ENCODE measurements at places on chromosomes 5 and 9.

GRCh38 chr9:135612437-135612836 lies 26.9 kb downstream of the GLT6D1 start:
- DNase-seq: no peak

- no peak for DNase-seq
These were observed 34.8 kb downstream of the ENC1 start for GRCh38 chr5:74605759-74606158.

DNA sequence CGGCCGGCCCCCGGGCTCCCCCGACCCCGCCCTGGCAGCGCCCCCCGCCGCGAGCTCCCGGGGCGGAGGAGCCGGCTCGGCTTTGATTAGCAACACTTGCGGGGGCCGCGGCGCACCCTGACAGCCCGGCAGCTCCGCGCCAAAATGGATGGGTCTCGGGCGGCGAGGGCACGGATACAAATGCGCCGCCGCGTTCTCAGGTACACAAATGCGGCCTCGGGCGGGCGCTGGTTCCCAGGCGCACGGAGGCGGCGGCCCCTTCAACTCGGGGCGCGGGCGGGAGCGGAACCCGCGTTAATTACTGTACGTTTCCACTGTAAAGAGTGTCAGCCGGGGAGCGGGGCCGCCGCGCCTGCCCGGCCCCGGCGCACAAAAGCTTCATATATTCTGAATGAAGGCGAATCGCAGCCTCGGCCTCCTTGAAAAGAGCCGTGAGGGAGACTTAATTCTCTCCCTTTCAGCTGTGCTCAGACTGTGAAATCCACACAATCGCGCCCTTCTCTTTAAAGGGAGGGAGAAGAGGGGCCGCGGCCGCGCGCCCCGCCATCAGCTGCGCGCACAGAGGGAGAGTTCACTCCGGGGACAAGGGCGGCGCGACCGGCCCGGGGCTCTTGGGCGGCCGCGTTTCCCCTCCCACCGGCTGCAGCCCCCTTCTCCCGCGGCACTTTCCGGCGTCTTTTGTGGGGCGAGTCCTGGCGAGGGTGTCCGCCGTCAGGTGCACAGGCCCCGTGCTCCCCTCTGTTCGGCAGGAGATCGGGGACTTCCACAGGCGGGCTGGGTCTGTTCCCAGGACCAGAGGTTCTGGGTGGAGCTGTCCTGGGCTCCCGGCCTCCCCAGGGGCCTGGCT lies 27.0 kb downstream of the MSX2 start:
- DNase-seq: no peak

GRCh38 chr9:87267251-87268070 lies 230.2 kb upstream of the DAPK1 start:
- DNase-seq: no peak

- DNase-seq: no peak
These were observed 517.0 kb downstream of the CCDC171 start for GRCh38 chr9:16069671-16070454.

- DNase-seq: no peak
These were observed 139.1 kb upstream of the ADRA1B start for GRCh38 chr5:159777049-159777660.

GRCh38 chr5:172082180-172082579 lies 75.7 kb upstream of the FBXW11 start:
- no peak for DNase-seq

- no peak for DNase-seq
These were observed 2.2 kb upstream of the CANX start for GRCh38 chr5:179696603-179697002.

DNA sequence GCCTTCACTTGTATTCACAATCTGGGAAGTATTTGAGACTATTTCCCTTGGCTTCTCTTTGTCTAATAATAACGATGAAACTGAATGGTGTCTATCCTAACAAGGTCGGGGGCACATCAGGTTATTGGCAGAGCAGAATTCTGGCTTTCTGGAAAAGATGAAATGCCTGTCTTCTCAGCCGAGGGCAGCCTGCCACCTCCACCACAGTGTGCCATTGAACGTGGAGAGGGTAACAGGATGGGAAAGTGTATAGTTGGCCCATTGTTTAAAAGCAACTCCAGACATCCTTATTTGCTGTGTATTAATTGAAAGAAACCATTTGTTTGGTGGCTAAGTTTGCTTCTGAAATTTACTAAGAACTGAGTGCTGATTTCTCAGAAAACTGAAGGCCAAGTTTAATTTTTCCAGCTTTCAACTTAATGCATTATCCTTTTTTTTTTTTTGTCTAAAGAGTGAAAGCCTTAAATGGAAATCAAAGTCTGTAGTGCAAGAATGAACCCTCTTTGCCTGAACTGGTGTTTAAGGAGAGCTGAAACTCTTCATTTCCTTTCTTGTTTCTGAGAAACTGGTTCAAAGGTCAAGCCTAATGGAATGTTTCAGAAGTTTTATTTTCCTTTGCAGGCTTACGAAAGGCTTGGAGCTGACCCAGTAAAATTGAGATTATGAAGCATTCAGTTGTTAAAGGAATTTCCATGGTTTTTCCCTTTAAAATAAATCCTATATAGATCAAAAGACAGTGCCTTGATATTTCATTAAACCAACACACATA lies 563.7 kb upstream of the DAP start:
- DNase-seq: no peak

DNA sequence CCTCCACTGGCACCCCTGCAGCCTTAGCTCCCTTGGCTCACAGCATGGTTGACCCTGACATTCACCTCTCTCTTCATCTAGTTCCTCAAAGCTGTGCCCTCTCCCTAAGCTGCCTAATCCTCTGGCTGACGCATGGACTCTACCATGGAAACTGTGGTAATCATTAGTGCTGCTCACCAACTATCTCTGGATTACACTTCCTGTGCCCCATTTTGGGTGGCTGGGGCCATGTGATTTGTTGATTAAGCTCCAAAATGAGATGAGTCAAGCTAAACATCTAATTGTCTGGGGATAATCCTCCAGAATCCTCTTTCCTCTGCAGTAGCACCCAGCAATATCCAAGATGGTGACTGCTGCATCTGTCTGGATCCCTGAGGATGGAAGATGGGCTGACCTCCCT lies 264.4 kb downstream of the SH3GL2 start:
- DNase-seq: no peak

GRCh38 chr5:6446626-6447309 lies 1.9 kb upstream of the UBE2QL1 start:
- DNase-seq: no peak

DNA sequence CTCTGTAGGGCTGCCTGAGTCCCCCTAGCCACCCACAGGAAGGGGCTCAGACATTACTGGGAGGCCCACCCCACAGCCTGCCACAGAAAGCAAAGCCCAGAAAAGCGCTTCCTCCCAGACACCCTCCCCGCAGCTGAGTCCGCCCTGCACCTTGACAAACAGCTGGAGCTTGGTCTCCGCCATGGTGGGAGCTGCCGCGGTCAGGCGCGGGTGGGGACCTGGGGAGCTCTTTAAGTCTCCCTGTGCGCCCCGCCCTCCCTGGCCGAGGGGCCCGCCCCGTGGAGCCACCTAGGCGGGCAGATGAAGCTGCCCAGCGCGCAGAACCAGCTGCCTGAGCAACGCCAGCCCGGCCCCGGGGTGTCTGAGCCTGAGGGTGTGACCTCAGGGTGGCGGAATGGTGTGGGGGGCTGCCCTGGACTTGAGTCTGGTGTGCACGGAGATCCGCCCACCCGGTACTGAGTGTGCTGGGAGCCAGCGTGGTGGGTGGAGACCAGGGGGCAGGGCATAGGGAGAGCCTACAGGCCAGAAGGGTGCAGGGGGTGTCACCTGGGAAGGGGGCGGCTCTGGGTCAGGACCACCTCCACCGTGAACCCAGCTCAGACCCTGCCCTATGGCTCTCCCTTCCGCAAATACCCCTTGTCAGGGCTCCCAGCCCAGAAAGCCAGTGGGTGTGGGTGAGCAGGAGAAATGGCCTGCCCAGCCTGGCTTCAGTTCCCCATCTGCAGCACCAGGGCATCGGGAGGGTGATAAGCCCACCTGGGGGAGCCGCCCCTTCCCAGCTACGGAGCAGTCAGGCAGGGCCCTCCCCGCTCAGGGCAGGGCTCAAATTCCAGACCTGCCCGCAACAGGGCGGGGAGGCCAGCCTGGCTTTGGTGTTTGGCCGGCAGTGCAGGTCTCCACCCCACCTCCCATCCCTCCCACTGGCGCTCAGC lies at the start of gene CLIC3:
TSS of gene CLIC3 (minus strand) at position 208 of the 932 bp plus-strand sequence. CDS start at position 183, 25 bp downstream.
- no peak for DNase-seq

- no peak for DNase-seq
These were observed at the start of gene MEIKIN for GRCh38 chr5:131945551-131946168. Gene MEIKIN (minus strand): TSS chr5:131945663. CDS start chr5:131945505, 158 bp downstream.

GRCh38 chr9:120386390-120387131 lies 193.4 kb downstream of the CDK5RAP2 start:
- DNase-seq: no peak

DNA sequence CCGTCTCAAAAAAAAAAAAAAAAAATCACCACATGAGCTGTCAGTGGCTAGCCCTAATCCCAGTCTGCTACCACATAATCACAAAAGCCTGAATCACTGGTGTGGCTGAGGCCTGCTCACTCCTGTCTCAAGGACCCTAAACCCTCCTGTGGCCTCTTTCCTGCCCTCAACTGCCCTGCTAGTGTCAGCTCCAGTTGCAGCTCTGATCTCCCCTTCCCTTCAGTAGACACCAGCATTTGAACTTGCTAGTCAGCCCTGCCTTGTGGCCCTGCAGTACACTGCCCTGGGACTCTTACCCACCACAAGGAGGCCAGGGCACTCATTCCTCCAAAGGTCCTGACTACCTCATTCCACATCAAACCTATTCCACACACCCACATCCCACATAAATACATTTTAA lies 9.5 kb upstream of the P4HA2 start:
- DNase-seq: no peak

GRCh38 chr9:79764374-79764773 lies 192.6 kb downstream of the TLE4 start:
- no peak for DNase-seq

GRCh38 chr9:102362470-102363132 lies 624.2 kb upstream of the GRIN3A start:
- DNase-seq: no peak

- DNase-seq: no peak
These were observed 113.9 kb upstream of the BRINP1 start for GRCh38 chr9:119483153-119483552.

GRCh38 chr9:5326187-5326586 lies 13.5 kb downstream of the RLN1 start:
- no peak for DNase-seq

DNA sequence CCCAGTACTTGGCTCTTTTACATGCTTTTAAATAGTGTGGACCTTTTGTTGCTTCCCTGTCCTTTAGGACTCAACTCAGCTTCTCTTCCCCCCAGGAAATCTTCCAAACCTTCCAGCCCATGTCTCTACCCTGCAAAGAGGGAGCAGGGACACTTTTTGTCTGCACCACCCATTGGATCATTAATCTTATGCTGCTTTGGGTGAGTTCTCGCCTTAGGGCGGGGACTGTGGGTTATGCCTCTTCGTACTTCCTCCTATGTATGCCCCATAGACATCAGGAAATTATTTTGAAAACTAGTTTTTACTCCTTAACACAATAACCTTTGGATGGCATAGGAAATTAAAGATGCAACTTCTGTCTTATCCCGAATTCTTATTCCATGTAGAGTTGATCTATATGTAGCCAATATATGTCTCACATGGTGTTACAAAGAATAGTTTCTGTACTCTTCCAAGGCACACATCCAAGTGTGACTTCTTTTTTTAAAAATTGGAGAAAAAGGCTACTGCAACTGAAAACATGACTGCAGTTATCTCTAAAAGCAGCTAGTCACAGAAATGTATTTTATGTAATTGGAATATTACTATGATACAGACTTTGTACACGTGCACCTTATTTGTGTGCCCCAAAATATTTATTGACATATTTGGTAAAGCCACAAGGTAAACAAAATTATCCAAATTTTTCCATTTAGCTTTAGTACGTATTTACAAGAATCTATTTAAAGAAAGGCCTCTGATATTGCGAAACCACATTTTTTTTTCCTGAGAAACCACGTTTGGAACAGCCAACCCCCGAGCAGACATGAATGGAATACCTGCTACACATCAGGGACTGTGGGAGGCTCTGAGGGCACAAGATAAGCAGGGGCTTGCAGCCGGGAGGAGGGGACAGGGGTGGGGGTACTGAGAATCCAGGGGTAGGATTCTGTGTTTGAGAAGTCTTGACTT lies 133.6 kb downstream of the WDR41 start:
- DNase-seq: no peak

DNA sequence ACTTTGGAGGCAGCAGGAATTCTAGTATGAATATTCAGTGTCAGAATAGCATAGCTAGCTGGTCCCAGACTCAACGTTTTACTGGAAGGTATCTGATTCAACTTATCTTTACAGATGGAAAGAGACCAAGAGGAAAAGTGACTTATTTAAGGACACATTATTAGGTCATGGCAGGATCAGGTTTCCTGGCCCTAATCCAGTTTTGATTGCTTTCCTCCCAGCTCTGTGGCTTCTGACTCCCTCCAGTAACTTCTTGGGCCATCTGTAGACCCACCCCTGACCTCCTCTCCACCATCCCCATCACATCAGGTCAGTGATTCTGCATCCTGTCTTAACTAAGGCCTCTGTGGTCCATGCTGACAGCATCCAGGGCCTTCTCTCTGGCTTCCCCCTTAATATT lies 38.4 kb downstream of the SH3TC2 start:
- DNase-seq: no peak

- DNase-seq: no peak
These were observed 23.3 kb downstream of the DMRT2 start for GRCh38 chr9:1073497-1073896.

DNA sequence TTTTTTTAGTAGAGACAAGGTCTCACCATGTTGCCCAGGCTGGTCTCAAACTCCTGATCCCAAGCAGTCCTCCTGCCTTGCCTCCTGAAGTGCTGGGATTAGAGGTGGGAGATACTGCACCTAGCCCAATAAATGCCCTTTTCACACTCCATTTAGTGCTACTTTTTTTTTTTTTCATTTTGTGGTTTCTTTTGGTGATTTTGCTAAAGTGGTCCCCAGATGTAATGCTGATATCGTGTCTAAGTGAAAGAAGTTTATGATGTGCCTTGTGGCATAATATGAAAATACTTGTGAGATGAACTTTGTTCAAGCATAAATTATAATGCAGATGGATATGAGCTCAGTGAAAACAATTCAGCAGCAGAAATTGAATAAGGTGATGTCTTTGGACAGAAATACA lies 227.4 kb downstream of the ARHGAP26 start:
- DNase-seq: no peak

DNA sequence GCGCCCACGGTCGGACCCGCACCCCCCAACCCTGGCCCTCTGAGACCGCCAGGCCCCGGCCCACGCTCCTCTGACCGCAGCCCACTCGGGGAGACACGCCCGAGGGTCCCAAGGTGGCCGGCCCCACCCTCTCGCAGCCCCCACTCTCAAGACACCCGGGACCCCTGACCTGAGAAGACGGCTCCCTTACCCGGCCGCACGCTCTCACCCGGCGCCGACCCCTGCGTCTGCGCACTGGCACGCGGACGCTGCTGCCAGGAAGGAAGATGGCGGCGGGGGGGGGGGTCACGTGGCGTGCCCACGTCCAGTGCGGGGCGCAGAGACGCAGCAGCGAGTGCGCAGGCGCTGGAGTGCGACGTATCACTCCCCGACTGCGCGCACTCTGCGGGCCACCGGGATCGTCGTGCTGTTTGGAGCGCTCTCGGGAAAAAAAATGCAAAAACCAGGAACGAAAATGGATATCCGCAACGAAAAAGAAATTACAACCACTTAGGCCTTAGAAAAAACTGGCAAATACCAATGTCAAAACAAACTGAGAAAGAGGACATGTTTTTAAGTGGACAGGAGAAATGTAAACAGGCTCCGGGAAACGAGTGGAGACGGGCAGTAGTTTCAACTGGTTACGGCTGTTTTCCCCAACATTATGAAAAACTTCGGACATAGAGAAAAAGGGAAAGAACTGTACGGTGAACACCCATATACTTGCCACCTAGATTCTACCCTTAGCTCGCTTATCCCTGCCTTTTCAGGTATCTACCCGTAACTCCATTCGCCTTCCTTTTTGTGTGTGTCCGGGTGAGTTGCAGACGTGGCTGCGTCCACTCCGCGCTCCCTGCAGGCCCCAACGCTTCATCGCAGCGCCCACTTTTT lies at the start of gene MRPL36:
TSS of gene MRPL36 (minus strand) at position 236 of the 870 bp plus-strand sequence. CDS start 902 bp downstream, outside the sequence.
- DNase-seq: peak; percentile 79

Measured in SW 1271 (cell line).